ENCODE measurements at places on chromosomes 16 and 17.
A peak's percentile ranks its signal among the peaks of the same experiment; 100 is the strongest.

GRCh38 chr16:30934827-30935557 lies 11.6 kb downstream of the FBXL19 start:
- no peak for DNase-seq

GRCh38 chr16:17373533-17373932 lies 97.2 kb downstream of the XYLT1 start:
- no peak for DNase-seq

DNA sequence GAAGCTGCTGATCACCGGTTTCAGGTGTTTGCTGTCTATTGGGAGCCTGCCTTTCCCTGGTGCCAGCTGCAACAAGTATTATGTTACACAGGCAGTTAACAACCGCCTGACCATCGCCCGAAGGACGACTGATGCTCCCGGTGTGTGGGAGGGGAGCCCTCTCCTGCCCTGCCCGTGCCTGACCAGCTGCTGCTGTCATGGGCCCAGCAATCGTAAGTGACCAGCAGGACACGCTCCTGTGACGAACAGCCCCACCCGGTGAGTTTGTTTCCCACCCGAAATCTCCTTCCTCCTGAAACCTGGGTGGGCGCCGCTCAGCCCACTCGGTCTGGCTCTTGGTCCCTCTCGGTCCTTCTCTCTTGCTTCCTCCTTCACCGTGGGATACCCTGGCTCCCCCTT lies 17.9 kb upstream of the UBE2I start:
- peak; percentile 78 for DNase-seq

DNA sequence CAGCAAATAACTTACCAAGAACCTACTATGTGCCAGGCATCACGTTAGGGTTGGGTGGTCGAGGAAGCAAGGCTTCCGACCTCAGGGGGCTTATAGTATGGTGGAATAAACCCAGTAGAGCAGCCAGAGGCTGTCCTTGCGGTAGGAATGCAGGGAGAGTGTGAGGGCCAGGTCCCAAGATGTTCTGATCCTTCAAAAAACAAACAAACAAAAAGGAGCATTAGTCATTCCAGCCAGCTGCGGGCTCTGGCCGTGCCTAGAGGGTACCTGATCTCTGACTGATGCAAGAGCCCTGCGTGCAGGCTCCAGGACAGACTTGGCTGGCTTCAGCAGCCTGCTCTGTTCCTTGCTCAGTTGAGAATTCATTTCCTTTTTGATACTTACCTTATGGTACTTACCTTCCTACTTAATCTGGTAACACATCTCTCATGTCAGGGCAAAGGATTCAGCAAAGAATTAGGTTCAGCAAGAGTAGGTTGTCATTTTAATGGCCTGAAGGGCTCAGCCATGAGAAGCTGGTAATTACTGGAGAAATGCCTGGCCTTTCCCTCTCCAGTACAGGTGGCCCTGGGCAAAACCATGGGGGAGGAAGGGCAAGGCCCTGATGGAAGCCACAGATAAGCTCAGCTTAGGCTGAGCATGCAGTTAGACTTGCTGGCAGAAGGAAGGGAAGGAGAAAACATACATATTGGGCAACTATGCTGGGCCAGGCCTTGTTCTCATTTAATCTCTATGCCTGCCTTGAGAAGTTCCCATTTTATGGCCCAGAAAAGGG lies 18.4 kb downstream of the CYB5D2 start:
- no peak for DNase-seq

GRCh38 chr16:88376835-88377726 lies 5.7 kb upstream of the ZNF469 start:
- DNase-seq, result no peak

- DNase-seq, result no peak
Measured at GRCh38 chr16:1630450-1631213, 18.5 kb downstream of the CRAMP1 start.

DNA sequence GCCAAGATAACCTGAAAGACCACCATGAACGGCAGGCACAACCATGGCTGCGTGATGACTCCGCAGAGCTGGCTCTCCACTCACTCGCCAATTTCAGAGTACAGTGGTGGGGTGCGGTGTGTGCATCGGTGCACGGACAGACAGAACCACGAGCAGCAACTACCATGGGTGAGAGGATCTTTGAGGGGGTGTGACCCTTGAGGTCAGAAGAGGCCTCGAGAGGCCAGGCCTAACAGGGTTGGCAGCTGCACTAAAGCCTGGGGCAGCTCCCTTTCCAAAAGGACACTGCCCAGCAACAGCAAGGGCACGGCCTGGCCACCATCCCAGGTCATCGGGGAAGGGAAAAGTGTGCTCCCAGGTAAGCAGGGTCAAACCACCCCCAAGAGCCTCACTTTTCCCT lies 1.9 kb upstream of the ECI1 start:
- no peak for DNase-seq

DNA sequence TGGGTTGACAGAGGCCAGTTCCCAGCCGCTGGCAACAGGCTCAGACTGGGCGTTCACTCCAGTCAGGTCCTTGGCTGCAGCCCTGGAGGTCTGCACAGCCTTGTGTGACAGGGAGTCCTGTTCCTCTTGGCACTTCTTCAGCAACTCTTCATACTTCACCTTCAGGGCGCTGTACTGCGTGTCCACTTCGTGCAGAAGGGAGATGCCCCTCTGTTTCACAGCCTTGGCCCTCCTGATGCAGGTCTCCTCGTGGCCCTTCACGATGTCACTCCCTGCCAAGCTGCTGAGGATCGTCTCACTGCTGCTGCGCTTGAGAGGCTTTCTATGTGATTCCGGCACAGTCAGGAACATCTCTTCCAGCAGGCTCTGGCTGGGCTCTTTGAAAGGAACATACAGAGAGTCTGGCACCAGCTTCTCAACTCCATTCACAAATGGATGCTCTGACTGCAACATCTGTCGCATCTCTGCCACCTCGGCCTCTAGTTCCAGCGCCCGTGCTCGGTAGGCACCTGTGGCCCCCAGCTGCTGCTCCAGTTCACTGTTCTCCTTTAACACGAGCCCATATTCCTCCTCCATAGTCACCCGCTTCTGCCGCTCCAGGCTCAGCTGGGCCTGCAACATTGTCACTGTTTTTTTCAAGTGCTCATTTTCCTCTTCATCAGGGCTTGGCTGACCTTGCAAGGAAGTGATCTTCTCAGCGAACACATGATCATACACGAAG lies 27.2 kb downstream of the CDR2 start:
- no peak for DNase-seq

DNA sequence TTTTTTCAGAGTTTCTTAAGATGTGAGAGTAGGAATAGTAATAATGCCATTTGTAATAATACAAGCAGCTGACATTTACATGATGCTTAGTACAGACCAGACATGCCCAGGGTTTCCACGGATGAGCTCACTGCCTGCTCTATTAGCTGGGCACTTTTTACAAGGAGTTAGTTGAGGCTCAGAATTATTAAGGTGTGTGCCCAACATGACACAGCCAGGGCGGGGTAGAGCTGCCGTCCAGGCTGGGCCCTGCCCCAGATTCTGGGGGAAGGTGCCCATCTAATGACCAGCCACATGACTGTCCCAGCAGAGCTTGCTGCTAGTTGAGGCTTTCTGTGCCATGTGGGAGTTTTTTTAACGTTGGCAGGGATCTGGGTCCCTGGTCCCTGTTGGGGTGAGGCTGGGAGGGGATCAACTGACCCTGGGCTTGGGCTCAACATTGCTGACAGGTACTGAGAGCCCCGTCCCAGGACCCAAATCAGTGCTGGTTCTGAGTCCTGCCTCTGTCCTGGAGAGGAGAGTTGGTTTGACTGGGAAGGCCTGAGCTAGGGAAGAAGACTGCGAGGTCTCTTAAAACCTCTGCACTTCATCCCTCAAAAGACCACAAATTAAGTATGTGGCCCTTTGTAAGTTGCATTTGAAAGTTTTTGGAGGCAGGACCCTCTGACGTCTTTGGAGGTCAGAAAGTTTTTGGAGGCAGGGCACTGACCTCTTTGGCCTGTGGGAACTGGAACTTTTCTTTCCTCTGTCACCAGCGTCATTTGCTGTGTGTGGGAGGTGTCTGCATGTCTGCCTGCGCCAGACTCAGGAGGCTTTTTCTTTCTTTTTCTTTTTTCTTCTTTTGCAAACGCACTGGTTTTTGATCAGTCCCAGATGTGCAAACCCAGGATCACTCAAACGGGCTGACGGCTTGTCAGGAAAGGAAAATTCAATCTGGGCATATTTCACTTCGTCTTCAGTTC lies 2.2 kb downstream of the CRISPLD2 start:
- no peak for DNase-seq

DNA sequence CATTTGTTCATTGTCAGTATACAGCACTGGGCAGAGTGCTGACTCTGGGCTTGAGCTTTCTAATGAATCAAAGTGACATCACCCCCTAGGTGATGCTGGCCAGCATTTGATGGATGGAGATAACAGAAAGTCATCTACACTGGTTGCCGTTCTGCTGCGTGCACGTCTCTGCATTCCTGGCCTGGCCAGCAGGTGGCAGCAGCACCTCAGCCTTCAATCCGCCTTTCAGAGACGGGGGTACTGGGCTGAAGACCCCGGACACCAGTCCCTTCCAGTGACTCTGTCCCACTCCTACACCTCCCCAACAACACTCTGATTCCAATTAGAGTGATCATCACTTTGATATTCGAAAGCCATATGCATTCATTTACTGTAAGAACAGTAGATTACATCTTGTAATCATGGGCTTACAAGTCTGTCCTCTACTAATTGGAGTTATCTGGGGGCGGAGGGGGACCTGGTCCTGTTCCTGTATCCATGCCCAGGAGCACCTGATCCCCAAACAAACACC lies 6.0 kb downstream of the CPSF4L start:
- peak; percentile 49 for DNase-seq

DNA sequence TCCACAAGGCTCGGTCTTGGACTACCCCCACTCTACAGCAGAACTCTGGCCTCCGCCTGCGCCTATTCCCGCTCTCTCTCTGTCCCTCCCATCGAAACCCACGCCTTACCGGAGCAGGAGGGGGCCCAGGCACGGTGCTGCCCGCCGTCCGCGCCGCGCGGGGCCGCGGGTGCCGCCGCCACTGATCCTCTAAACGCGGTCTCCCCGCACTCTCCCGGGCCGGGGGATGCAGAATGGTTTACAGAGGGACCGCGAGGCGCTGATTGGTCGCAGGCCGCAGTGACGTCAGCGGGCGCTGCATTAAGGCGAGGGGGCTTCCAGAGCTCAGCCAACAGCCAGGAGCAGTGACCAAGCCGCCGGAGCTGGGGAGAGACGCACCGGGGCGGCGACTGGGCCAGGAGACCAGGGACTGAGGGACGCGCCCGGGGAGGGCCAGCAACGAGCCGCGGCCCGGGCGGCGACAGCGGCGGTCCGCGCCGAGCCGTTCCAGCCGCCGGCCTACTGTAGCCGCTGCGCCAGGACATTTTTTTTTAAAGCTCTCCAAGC lies 747 bp upstream of the LHX1 start:
- DNase-seq, result no peak

DNA sequence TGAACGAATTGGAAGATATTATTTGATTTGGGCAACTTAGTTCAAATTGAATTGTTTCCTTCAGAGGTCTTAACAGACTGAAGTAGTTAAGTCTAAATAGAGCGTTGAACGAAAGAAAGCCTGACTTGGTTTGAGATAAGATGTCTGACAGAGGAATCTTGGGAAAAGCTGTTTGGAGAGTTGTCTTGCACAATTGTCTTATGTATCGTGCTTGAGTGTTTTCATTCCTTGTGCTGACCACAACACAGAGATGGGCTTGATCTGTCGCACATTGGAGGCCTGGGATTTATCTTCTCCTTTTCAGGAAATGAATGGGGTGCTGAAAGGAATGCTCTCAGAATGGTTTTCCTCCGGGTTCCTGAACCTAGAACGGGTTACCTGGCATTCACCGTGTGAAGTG lies 7.8 kb downstream of the MLYCD start:
- DNase-seq, result no peak

GRCh38 chr16:88454523-88454947 lies 1.5 kb downstream of the ZFPM1 start:
- DNase-seq, result peak; percentile 19

DNA sequence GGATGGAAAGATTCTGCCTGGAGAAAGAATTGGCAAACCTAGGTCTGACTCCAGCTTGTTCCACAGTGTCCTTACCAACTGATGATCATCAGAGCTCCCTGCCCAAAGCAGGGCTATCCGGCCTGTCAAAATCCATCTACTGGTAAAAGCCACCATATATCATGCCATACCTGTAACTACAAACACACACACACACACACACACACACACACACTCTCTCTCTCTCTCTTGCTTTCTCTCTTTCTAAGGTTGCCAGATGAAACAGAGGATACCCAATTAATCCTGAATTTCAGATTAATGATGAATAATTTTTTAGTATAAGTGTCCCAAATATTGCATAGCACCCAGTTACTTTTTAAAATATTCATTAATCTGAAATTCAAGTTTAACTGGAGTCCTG lies 1.5 kb upstream of the MMP28 start:
- no peak for DNase-seq

GRCh38 chr16:67301080-67301782 lies 21.9 kb downstream of the PLEKHG4 start:
- DNase-seq, result no peak

GRCh38 chr17:8103549-8103948 lies 14.8 kb downstream of the ALOXE3 start:
- no peak for DNase-seq
